ENCODE measurements at places on chromosomes 13 and 19.

- DNase-seq = peak; percentile 92
These were observed at the start of gene ZNF8 for GRCh38 chr19:58278541-58279041. ZNF8 (plus strand) TSS chr19:58278955; CDS start chr19:58279082, 127 bp downstream.

GRCh38 chr19:13024126-13024950 lies 29.1 kb downstream of the NFIX start:
- DNase-seq = peak; percentile 62

GRCh38 chr19:6099599-6099998 lies 10.7 kb downstream of the RFX2 start:
- DNase-seq = no peak

- DNase-seq = no peak
These were observed 1.6 kb upstream of the PDE4C start for GRCh38 chr19:18227781-18228271.

DNA sequence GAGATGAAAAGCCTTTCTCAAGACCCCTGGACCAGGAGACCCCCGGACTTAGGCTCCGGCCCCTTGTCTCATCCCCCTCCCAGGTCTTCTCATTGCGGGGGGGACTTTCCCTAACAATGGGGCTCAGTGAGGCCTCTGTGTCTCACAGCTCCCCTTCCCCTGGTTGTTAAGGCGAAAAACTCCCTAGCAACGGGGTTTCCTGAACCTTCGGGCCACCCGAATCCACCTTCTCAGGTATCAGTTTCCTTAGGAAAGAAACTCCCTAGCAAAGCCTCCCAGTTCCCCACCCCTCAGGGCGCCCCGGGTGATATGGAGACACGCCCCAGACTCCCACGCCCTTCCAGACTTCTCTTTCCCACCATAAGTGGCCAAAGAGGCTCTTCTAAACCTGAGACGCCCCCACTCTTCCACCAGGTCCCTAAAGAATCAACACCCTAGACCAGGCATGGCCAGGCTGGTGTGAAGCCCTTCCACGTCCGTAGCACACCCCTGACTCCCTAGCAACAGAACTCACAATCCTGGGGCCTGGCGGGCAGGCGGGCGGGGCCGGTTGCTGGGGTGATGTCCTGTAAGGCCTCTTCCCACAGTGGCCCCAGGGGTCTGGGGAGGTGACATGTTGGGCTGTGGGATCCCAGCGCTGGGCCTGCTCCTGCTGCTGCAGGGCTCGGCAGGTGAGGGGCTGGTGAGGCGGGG lies at the start of gene TMEM190:
Gene TMEM190 (plus strand): TSS at position 586 of the 693 bp plus-strand sequence. CDS start 28 bp downstream, at position 614.
- peak; percentile 60 for DNase-seq

- no peak for DNase-seq
These were observed 3.1 kb downstream of the KLF5 start for GRCh38 chr13:73061876-73062275.

DNA sequence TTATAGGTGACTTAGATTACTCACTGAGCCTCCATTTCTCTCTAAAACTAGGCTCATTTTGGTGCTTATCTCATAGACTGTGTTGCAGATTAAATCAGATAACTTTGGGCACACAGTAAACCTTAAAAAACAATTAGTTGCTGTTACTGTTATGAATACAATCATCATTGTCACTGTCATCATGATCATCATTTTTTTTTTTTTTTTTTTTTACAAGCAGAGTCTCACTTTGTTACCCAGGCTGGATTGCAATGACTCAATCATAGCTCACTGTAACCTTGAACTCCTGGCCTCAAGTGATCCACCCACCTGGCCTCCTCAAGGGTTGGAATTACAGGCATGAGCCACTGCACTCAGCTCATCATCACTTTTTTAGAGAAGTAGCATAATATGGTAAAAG lies 60.0 kb downstream of the VWA8 start:
- DNase-seq = no peak

GRCh38 chr13:38759390-38759789 lies 72.5 kb downstream of the FREM2 start:
- DNase-seq = no peak

- no peak for DNase-seq
These were observed 1819.5 kb downstream of the SLITRK5 start for GRCh38 chr13:89490661-89491060.

DNA sequence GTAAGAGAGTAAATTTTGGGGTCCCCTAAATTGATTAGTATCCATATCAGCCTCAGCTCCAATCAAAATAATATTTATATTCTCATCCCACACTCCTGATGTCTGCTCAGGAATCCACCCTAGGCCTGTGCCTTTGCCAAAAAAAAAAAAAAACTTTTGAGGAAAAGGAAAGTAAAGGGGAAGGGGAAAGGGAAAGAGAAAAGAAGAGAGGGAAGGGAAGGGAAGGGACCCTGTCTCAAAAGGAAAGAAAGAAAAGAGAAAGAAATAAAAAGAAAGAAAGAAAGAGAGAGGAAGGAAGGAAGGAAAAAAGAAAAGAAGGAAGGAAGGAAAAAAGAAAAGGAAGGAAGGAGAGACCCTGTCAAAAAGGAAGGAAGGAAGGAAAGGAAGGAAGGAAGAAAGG lies 91.8 kb upstream of the CACNA1A start:
- no peak for DNase-seq

DNA sequence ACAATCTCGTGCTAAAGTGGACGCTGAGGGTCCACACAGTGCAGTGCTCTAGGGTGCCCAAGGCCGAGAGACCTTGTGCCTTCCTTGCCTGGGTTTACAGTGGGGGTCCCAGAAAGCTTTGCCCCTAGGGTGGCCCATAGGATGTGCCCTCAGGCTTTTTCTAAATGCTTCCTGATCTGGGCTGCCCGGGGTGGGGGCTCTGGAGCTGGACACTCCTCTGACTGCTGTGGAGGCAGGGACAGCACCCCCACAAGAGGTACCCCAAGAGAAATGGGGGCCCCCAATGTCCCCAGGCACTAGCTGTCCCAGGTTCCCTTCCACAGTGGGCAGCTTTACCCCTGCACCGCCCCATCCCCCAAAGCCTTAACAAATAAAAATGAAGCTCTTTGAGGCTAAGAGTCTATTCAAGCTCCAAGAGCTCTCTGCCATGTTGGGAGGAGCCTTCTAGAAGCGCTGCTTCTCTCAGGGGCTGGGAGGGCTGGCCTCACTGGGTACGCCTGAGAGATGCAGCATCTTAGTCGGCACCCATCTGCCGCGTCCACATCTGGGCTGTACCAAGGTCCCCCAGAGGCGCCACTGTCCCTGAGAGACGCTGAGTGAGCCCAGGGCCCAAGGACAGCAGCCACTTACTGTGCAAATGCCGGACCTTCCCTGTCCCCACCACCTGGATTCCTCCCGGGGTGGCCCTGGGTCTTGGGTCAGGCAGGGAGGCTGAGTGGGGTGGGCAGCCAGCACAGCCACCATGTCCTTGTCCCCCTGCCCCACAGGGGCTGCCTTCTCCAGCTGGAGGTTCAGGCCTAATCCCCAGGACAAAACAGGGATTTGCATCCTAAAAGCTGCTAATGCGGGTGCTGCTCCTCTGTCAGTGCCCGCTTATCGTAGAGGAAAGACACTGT lies 27.4 kb downstream of the CEBPA start:
- no peak for DNase-seq

DNA sequence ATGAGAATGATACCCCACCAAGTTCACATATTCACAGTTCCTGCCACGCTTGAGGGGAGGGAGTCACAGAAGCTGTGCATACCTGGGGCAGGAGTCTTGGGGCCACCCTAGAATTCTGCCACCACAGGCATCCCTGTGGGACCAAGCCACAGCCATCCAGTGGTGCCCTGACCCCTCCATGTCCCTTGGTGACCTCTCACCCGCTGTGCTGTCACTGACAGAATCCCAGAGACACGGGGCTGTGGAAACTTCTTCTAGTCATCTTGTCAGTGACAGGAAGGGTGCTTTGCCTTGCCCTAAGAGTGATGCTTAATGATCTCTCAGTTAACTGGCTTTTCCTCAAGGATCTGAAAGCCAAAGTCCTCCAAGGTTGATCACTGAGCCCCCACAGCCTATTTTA lies 58.4 kb upstream of the UQCRFS1 start:
- DNase-seq = no peak

GRCh38 chr19:5216141-5216847 lies 124.3 kb downstream of the PTPRS start:
- DNase-seq = no peak

DNA sequence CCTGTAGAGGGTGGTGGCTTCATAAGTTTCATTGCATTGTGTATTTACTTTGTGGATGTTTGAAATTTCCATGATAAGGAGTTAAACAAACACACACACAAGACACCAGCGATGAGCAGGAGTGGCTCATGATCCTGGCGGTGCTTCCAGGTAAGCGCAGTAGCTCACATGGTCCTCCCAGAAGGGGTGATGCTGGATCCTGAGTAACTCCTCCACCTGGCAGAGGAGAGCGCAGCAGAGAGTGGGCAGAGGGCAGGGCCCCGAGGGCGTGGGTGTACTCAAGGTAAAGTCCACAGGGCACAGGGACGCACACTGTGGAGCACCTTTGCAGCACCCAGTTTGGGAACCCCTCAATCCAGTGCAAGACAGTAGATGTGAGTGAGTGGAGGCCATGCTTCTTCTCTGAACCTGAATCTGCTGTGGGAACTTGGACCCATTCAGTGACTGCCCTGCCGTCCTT lies 54.0 kb downstream of the RFX2 start:
- DNase-seq = no peak

DNA sequence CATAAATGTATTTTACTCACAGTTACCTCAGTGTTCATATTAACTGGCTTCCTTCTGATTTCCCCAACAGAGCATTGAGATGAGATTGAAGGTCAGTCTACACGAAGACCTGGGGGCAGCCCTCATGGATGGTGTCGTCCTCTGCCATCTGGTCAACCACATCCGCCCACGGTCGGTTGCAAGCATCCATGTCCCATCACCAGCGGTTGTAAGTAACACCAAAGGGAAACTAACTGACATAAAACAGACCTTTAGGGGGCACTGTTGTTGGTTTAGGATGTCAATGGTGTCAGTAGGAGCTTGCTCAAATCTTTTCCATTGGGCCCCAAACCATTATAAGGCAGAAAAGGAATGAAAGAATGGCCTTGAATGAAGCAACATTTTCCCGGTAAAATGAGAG lies 68.2 kb downstream of the ESD start:
- no peak for DNase-seq

Measured in right kidney (tissue), 9 donors.